ENCODE measurements at places on chromosomes 2 and 18.
A peak's percentile ranks its signal among the peaks of the same experiment; 100 is the strongest.

- no peak for DNase-seq
Observed at GRCh38 chr2:173373290-173373689, 18.6 kb downstream of the CDCA7 start.

DNA sequence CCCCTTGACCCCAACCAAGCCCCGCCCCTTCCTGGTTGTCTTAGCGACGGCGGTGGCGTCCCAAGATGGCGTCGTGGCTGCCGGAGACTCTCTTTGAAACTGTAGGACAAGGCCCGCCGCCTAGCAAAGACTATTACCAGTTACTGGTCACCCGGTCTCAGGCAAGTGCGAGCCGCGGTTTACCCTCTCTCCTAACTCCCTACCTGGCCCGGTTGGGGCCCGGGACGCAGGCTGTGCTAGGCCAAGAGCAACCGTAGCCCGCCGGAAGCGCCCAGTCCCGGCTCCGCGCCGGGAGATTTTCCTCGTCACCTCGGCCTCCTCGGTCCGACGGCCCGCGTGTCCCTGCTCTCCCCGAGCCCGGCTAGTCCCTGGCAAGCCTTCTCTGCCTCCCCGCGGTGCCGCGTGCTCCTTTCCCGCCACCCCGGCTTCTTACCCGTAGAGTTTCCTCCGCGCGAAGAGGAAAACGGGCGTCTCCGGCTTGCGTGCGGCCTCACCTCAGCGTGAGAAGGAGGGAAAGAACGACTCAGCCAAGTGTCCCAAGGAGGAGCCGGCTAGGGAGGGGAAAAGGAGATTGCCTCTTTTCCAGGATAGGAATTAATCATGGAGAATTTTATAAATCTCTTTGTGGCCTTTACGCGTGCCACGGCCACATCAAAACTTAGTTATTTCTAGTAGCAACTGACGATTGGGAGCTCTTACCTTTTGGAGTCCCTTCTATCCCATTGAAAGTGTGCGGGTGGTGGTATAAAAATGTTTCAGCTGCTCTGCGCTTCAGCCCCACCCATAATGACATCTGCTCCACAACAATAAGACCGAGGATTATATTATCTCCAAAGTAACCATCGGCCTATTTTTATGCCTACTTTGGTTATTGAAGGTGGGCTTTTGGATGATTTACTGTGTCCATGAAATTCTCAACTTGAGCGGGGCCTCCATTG, at the start of gene FBXO36:
FBXO36 (plus strand) TSS at position 55 of the 938 bp plus-strand sequence; CDS start at position 66, 11 bp downstream.
- DNase-seq: peak; percentile 61

DNA sequence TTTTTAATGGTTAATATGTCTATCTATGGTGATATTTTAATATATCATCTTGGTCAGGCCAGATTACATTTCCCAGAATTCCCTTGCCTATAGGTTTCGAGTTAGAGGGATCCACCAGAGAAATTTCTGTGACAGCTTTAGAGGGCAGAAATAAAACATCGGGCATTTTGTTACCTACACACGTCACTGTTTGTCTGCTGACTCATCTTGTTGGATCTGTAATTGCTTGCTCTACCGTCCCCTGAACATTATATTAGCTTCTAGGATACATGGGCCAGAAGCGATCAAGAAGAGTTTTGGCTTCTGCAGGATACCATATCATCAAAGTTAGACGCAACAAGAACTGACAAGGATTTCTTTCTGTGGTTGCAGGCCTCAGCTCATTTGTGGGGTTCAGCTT, 795.8 kb upstream of the GCFC2 start:
- no peak for DNase-seq

- DNase-seq: no peak
Observed at GRCh38 chr18:74124642-74125041, 23.0 kb downstream of the FBXO15 start.

- no peak for DNase-seq
Observed at GRCh38 chr2:29212009-29212408, 96.8 kb downstream of the CLIP4 start.
